Choroid plexus epithelial cell (primary cell): ENCODE measurements at places on chromosomes 7 and 10.

DNA sequence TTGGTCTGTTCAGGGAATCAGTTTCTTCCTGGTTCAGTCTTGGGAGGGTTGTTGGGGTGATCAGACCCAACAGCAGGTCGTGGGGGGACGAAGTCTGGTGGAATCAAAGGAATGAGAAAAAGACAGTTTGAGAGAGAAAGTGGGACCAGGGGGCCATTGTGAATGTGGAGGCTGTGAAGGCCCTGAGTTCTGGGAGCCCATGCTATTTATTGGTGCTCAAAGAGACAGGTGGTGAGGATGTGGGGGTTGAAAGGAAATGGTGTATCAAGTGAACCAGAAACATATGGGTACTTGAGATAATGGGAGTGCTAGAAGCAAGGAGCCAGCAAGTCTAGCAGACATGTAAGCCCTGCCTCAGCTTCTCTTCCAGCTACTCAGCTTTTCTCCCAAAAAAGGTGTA is 84.1 kb downstream of the CCSER2 start:
- no peak for DNase-seq

DNA sequence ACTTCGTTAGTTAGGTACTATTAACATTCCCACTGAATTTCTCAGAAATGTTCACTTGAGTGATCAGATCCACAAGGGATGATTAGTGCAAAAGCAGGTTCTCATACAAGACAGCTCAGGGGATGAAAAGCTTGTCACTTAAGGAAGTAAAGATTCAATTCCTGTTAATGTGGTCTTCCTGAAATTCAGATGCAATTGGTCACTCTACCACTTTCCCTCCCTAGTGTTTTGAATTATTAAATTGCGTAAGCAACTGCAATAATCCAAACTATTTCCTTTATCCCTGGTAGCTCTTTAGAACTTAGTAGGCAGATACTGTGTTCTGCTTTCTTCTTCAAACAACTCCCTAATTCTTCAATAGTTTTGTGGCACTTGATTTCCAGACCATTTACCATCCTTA is 121.4 kb downstream of the MAGI2 start:
- no peak for DNase-seq

- no peak for DNase-seq
Measured at GRCh38 chr10:106938513-106938912, 226.0 kb downstream of the SORCS1 start.

DNA sequence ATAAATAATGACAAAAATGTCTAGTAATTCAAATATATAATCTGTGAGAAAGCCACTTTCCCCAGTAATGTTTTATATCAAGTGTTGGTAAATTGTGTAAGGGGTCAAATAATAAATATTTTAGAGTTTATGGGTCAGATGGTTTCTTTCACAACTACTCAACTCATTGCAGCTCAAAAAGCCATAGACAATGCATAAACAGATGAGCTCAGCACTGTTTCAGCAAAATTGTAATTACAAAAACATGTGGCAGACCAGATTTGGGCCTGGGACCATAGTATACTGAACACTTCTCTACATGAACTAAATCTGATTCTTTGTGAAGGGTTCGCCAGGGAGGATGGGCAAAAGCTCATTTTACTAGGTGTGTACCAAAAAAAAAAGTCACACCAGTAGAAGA is 460.8 kb downstream of the NRG3 start:
- DNase-seq, result no peak

DNA sequence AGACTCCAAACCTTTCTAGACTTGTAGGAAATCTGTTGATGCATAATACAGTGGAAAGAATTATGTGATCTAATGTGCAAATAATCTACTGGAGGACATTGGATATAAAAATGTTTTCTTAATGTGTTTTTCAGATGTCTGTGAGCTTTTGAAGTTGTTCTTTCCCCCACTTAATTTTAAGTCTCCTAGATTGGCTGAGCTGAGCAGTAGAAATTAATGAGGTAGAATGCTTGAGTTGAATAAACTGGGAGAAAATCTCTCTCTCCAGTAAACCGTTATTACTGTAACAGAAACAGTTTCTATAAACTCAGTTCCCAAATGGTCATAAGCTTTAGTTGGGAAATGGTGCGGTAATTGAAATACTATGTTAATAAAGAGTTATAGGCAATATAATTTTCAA is 15.7 kb downstream of the CSGALNACT2 start:
- DNase-seq, result no peak

DNA sequence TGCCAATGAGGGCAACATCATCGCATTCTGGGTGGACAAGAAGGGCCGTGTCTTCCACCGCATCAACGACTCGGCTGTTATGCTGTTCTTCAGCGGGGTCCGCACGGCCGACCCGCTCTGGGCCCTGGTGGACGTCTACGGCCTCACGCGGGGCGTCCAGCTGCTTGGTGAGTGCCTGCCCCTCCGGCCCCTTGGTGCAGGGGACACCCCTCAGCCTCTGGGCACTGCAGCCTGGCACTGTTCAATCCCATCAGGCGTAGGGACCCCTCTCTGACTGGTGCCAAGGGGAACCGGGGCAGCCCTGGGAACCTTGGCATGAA is 78.1 kb downstream of the NEURL1 start:
- DNase-seq, result no peak

DNA sequence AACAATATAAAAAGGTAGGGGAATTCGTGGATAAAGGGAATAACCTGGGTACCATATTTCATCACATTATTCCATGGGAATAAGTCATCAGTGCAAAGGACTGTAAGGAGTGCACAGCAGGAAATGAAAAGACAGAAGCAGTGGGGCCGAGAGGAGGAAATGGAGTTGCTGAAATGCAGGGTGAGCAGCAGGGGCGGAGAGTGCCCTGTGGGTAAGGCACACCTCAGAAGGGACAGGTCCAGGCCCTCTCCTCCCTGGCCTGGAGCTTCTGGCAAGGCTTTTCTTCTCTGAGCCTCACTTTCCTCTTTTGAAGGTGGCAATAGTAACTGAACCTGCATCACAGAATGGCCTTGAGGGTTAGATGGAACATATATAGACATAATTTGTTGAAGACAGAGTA is 26.2 kb downstream of the IKZF1 start:
- no peak for DNase-seq

DNA sequence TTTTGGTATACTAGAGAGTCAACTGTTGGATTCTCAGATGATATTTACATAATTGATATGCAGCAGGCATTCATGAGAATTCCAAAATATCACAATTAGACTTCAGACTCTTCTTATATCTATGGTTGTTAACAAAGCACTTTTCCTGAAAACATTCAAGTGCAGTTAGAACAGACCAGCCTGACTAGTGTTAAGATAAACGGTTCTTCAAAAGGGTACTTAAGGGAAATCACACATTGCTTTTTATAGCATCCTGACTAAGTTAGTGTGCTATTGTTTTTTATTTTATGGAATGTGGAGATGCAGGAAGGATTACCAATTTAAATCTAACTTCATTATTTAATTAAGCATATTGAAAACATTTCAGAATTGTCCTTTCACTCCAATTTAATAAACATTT is 405.1 kb downstream of the PLXDC2 start:
- DNase-seq, result no peak

DNA sequence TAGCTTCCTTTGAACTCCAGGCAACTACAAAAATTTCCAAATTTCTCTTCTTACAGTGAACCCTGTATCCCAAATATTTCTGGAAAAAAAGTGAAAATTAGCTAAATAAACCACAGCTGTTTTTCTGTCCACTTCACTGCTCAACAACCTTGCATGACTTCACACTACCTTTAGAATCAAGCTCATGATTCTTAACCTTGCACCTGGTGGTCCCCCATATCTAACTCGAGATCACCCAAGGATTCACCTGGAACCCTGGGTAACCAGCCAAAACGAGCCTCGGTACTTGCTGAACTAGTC is 47.5 kb downstream of the PDLIM1 start:
- no peak for DNase-seq

DNA sequence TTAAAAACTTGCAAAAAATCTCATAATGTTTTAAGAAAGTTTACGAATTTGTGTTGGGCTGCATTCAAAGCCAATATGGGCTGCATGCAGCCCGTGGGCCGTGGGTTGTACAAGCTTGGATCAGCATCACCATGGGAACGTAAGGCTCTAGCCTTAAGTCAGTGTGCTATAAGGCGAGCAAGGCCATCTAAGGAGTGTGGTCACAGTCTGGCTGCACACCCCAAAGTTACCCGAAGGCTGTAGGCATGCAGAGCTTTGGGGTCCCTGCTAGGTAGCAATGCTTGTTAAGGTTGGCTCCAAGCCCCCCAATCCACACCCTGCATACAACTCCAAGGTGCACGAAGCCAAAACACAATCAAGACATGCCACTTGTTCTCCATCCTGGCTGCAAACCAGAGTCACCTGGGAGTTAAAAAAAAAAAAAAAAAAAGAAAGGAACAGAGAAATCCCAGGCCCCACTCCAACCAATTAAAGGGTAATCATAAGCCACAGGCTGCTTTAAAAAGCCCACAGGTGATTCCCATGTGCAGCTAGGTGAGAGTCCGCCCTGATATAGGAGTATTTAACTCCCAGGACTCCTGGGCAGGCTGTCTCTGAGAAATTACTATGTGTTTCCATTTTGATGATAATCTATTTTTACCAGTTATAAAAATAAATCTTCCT is 8.5 kb upstream of the PNLIPRP2 start:
- no peak for DNase-seq

DNA sequence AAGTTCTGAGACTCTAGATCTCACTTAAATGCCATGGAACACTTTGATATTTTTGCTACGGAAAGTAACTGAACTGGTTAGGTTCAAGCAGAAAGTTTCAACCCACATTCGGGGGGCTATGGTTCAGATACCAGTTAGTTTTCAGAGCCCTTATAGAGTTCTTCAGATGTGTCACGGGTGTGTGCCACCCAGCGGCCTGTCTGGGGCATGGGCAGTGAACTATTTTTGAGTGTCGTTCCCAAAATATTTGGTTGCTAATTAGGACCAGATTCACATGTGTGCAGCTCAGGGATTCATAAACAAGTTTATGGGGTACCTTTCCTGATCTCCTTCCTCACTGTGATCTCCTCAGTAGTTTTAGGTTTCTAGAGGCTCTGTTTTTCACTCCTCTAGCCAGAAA is 271.9 kb downstream of the C7orf25 start:
- DNase-seq, result peak; percentile 4

DNA sequence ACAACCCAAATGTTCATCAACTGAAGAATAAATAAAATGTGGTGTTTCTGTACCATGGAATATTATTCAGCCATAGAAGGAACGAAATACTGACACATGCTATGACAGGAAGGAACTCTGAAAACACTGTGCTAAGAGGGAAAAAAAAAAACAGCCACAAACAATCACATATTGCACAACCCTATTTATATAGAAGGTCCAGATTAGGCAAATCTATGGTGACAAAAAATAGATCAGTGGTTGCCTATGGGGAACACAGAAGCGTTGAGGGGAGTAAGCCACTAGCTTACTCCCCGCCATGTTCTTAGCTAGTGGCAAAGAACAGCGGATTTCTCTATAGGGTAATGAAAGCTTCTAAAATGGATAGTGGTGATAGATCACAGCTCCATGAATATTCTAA is 198.4 kb downstream of the TPST1 start:
- DNase-seq, result no peak

DNA sequence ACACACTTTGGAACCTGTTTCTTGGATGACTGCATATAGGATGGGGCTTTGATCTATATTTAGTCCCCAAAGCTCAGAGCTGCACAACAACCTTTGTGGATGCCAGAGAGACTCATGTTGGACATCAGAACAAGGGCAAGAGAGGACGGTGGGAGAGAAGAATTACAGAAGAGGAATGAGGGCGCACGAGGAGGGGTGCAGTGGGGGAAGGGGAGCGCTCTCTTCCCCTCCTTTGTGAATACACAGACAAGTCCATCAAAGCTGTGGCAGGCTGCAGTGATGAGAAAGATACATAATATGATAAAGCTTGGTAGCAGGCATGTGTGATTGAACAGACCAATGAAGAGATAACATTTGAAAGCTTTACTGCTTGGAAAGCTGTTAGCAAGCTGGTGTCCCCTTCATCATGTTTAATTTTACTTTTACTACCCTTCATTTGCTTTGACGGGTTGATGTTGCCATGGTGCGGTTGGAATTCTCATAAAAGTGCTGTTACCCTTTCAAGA is 857.8 kb downstream of the KCNMA1 start:
- no peak for DNase-seq

DNA sequence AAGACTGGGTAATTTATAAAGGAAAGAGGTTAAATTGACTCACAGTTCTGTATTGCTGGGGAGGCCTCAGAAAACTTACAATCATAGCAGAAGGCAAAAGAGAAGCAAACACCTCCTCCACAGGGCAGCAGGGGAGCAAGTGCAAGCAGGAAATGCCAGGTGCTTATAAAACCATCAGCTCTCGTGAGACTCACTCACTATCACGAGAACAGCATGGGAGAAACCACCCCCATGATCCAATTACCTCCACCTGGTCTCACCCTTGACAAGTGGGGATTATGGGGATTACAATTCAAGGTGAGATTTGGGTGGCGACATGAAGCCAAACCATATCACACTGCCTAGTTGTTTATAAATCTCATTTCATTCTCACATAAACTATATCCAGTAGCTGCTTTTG is 28.0 kb upstream of the CPN1 start:
- DNase-seq, result no peak

GRCh38 chr10:53135897-53136253 is 363.3 kb upstream of the MBL2 start:
- DNase-seq, result no peak

DNA sequence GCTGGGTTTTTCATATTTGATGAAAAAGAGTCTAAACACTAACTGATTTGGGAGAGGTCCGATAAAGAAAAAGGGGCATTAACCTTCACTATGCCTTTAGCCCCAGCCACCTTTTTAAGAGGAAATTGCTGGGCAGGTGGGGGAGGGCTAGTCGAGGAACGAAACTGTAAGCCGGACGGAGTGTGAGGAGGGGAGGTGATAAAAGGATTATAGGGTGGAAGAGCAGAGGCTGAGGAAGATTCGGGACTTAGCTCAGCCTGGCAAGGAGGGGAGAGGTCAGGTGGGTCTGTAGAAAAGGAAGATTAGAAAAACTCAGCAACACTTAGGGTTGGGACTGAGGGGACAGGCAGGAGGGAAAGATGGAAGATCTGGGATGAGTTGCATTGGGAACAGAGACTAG is 77.0 kb downstream of the TSPAN12 start:
- DNase-seq, result no peak

- DNase-seq, result peak; percentile 77
Measured at GRCh38 chr10:128211953-128212727, 85.9 kb upstream of the MKI67 start.

DNA sequence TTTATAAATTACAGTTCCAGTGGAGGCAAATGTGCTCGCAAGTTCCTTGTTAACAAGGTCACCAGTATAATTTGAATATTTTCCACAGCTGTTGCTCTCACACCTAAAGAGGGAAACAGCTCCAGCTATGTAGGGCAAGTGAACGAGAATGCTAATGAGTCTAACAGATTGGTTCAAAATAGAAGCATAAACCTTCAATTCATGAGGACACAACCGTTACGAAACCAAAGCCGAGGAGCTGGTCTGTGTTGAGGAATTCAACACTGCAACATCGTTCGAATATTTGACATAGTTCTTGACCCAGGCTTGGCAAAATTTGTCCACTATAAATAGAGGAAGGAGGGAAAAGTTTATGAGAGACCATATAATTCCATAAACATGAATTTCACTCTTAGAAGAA is 161.3 kb downstream of the KLF6 start:
- peak; percentile 93 for DNase-seq

GRCh38 chr10:131004276-131004675 is 307.2 kb downstream of the TCERG1L start:
- DNase-seq, result no peak
